Mucosa of gallbladder (tissue), 1 donor: ENCODE measurements at places on chromosomes 11 and 22. TPM values are rescaled to one million over a fixed set of nuclear protein-coding genes. Genes with fewer than 3 reads are reported as not detected.

DNA sequence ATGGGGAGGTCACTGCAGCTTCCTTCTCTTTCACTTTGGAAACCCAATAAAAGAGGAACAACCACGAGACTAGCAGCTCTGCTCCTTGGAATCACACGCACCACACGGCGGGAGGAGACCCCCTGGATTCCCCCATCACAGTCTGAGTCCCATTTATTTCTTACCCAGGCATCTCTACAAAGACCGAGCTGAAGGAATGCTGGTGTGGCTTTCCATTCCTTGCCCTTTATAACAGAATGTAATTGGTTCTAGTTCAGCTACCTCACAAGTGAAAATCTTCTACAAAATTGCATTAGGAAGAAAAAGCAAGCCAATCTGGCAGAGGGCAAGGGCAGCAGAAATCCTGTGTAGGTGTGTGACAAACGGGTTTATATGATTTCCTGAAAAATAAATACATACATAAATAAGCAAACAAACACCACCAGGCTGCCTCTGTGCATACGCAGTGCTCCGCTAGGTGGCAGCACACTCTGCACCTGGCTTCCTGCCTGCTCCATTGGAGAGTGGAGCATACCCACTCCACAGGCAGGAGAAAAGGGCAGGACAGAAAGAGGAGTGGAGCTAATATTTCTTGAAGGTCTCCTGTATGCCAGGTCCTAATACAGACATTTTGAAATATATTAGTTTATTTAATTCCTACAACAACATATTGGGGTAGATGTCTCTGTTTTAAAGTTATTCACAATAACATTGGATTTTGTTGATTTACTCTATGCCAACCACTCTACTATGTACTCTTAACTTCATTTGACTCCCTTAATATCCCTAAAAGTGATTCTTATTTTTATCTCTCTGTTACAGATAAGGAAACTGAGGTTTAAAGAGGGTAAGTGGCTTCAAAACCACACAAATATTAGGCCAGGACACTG lies 673.1 kb downstream of the KCNA4 start:
- peak; percentile 45 for DNase-seq

DNA sequence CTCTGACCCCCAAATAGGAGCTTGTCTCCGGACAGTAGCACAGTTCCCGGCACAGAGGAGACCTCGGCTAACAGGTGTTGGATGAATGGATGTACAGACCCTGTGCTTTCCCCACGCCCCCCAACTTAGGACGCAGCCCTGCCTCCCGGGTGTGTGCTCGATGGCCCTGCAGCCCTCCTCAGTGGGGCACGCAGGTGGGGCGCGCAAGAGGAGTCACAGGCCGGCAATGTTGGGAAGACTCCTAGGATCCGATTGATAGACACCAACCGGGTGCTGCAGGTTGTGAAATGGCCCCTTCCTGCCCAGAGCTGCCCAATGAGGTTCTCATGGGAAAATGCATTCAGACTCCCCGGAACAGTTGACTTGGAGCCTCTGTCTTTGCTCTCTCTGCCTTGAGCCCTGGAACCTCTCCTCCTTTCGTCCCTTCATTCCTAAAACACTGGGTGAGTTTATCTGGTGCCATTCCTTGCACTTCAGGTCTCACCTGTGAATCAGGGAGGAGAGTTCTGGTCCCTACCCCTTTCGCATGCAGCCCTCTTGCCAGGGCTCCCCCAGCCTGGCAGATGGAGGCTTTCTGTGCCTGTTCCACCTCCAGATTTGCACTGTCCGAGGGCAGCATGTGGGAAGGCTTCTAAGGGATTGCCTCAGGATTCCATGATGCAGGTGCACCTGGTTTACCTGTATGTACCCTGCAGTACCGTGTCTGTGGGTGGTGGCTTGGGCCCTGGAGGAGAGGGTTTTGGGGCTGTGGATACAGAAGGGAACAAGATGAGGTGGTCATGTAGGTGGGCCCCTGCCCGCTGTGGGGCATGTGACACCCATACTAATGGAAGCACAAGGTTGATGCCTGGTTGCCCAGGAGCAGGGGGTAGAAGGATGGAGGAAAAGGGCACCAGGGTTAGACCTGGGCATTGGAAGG lies 1.2 kb downstream of the MICALL1 start:
- DNase-seq = no peak

DNA sequence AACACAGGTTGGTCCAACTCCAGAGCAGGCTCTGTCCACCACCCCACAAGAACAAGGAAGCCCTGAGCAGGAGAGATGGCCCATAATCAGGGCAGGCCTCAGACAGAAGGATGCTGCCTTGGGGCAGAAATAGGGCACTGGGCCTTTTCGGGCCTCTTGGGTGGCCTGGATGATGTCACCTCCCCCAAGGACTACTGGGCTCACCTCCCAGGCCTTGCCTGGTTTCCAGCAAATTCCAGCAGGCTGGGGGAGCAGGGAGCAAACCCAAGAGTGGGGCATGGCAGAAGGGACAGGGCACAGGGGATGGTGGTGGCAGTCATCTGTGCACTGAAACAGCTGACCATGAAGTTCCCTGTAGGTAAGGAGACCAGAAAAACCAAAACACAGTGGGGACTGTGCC lies 5.3 kb upstream of the NAA40 start:
- DNase-seq = no peak

GRCh38 chr22:37887584-37888378 lies 18.3 kb upstream of the MICALL1 start:
- DNase-seq = peak; percentile 69

DNA sequence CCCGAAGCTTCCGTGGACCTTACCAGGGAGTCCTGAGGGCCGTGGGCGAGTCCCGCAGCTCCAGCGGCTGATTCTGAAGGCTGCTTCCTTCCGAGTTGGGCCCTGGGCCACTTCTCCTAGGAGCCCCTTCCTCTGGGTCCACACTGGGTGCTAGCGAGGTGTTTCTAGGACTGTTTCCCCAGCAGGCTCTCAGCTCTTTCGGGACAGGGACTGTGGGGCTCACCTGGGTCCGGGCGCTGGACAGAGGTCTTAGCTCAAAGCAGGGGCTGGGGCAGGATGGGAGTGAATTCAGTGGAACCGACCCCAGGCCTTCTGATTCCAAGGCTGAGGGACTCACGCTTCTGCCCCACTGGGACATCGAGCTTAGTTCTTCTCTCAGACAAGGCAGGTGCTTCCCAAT lies 29.3 kb upstream of the CSNK1E start:
- DNase-seq = peak; percentile 8

GRCh38 chr11:65932558-65932919 lies 12.7 kb upstream of the TSGA10IP start:
- DNase-seq = no peak

DNA sequence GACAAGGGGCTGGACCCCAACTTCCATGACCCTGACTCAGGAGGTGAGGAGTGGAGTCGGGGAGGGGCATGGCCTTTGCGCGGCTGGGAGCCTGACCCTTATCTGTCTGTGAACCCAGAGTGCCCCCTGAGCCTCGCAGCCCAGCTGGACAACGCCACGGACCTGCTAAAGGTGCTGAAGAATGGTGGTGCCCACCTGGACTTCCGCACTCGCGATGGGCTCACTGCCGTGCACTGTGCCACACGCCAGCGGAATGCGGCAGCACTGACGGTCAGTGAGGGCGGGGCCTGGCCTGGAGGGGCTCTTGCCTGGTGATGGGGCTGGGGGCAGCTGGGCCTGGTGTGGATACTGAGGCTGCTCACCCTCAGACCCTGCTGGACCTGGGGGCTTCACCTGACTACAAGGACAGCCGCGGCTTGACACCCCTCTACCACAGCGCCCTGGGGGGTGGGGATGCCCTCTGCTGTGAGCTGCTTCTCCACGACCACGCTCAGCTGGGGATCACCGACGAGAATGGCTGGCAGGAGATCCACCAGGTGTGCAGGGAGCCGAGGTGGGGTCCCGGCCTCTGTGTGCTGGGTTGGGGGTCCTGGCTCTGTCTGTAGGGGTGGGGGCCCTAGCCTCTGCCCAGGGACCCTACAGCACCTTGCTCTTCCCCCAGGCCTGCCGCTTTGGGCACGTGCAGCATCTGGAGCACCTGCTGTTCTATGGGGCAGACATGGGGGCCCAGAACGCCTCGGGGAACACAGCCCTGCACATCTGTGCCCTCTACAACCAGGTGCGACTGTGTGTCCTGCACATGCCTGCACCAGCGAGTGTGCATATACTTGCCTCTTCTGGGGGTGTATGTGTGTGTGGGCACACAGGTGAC lies 6.3 kb downstream of the SHANK3 start:
- no peak for DNase-seq

DNA sequence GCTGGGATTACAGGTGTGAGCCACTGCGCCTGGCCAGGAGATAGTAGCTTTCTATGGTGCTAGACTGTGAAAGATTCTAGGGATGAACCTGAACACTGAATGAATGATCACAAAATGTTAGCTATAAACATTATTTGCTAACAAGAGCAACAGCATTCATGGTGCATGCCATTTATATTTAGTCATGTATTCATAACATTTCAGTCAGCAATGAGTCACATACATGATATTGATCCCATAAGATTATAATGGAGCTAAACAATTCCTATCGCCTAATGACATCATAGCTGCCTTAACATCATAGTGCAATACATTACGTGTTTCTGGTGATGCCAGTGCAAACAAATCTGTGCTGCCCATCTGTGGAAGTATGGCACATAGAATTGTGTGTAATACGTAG lies 164.1 kb downstream of the ARHGAP42 start:
- no peak for DNase-seq

DNA sequence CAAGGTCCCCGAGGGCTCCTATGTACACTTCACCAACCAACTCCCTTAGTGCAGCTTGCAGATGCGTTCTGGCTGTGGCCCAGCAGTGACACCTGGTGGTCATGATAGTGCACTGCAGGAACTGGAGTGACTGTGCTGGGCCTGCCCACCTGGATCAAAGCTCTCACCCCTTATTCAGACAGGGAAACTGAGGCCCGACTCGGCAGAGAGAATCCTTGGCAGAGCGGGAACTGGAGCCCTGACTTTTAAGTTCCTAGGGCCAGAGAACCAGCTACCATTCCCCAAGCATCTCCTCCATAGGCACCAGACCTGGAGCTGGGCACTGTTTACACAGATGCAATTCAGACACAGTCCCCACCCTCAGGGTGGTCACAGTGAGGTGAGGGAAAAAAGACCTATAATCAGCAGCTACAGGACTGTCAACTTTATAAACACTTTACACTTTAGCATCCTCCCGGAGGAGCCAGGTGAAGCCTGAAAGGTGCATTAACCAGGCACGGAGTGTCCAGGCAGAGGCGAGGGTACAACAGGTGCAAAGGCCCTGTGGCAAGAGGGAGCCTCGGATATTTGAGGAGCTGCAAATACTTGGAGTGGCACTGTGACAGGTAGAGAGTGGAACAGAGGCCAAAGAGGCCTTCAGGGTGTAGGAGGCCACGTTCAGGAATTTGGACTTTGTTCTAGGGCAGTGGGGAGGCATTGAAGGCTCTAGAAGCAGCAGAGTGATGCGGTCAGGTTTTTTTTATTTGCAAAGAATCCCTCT lies 22.0 kb downstream of the RHBDD3 start:
- DNase-seq = peak; percentile 68

DNA sequence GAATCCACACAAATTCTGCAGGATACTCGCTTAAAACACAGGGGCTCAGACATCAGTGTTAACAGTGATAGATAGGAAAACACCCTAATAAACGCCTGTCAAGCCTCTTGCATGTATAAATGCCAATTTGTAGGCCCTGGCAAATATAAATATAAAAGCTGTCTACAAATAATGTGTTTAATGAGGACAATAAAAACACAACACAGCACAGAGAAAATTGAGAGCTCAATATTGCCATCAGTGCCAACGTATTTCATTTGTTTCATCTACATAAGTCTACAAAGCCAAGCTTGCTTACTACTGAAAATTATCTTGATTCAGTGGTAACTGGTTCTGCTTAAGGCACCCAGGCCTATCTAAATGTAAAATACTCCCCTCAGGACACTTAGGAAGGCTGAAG lies 1387.0 kb upstream of the TENM4 start:
- DNase-seq = no peak

DNA sequence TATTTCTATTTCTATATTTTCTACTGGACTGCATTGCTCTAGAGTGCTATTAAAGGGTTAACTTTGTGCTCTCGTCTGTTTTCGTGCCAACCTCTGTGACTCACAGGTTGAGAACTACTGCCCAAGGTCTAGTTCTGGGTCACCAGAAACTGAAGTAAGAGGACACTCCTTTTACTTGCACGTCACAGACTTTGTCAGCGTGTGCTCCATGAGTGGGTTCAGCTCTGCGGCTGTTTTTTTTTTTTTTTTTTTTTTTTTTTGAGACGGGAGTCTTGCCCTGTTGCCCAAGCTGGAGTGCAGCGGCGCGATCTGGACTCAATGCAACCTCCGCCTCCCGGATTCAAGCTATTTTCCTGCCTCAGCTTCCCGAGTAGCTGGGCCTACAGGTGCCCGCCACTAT lies 49.8 kb downstream of the CLMP start:
- no peak for DNase-seq

GRCh38 chr11:56404393-56404792 lies 8.1 kb upstream of the OR5AL1 start:
- no peak for DNase-seq

DNA sequence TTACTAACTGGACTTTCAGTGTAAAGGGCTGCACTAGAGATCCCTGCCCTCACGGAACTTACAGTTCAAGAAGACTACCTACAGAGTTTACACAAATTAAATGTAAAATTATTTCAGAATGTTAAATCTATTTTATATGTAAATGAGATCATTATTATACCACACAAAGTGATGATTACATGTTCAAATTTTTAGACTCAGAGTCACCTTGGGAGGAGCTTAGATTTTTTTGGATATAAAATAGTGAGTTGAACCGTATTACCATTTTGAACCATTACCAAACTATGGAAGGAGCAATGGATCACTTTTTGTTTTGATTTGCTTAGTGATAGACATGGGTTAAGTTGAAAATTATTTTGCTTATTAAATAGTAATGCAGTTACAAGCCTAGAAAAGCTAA lies 1.6 kb downstream of the IPO7 start:
- DNase-seq = no peak

GRCh38 chr11:86785576-86785975 lies 14.8 kb upstream of the PRSS23 start:
- no peak for DNase-seq

GRCh38 chr22:32545801-32546200 lies 71.2 kb downstream of the FBXO7 start:
- DNase-seq = no peak

DNA sequence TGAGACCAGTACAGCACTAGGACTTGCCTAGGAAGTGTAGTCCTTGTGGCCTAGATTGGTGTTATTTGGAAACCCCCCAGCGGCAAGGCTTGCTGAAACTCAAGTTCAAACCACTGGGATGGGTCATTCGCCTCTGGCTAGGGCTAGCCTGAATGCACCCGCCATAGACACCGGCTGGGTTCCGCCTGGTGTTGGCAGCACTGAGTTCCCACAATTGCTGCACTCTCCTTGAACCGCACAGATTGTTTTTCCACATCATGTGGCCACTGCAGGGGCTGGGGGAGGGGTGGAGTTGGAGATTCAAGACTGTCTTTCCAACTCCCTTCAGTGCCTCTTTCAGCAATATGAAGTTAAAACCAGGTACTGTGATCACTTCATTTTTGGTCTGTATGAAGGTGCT lies 43.1 kb downstream of the CCDC73 start:
- no peak for DNase-seq

The SLC17A6 gene
- total RNA-seq = not detected

The EIF1AD gene
- 29.2 TPM for total RNA-seq

The HEPN1 gene
- total RNA-seq = not detected

The OR8U1 gene
- total RNA-seq = not detected

The YPEL1 gene
- total RNA-seq = 10.0 TPM

The ANAPC15 gene
- total RNA-seq = 33.3 TPM

The PACSIN3 gene
- total RNA-seq = 34.4 TPM

The OR51A2 gene
- total RNA-seq = not detected
